ENCODE measurements at places on chromosomes 11 and 22.

GRCh38 chr11:78795621-78796261 is 221.1 kb upstream of the NARS2 start:
- DNase-seq, result no peak

- peak; percentile 92 for DNase-seq
These were observed 40.6 kb downstream of the WEE1 start for GRCh38 chr11:9613830-9614762.

GRCh38 chr22:32175683-32176644 is 16.9 kb upstream of the C22orf42 start:
- no peak for DNase-seq

GRCh38 chr11:87493516-87493915 is 455.8 kb downstream of the TMEM135 start:
- DNase-seq, result no peak

DNA sequence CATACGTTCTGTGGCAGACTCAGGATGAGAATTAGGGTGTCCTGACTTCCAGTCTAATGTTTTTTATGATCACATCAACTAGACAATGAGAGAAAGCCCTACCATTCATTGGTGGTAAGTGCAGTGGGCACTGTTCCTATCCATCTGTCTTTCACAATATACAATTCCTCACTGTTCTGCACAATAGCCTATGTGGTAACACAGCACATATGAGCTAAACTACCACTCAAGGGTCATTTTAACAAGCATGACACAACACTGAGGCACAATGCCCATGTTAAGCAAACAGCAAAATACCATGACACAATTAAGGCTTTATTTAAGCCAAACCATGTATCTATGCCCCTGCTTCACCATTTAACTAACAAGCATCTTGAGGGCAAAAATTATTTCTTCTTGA is 52.3 kb downstream of the SIK3 start:
- no peak for DNase-seq

DNA sequence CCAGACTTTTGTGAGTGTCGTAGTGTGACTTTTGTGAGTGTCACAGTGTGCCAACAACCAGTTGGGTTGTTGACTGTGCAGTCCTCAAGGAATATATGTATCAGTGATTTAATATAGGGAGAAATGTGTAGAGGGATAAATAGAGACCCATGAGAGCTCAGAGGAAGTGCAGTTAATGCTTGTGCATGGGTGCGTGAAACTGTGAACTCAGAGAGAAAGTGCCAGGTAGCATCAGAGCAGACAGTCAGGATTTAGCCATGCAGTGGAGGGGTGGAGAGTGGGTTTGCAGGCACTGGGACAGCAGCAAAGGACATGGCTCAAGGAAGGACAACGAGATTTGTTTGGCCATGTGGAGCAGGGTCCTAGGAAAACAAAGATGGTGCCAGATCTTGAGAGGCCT is 33.6 kb downstream of the YWHAH start:
- DNase-seq, result no peak

DNA sequence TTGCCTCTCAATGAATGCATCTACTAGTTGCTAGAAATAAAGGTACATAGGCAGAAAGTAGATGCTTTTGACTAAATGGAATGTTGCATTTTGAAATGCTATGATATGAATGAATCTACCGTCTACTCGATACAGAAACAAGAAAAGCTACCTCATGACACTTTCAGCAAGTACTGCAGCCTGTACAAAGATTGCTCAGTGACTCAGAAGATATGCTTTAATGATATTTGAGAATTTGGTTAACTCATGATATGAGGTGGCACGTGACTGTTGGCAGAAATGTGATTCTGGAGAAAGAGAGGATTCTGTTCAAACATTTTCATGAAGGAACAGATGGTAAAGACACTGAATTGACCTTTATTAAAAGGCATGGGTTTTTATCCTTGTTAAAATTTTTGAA is 76.0 kb downstream of the HSD17B12 start:
- peak; percentile 44 for DNase-seq

- DNase-seq, result no peak
These were observed 1630.1 kb upstream of the TENM4 start for GRCh38 chr11:81070948-81071347.

GRCh38 chr11:27459191-27459590 is 13.4 kb downstream of the LGR4 start:
- DNase-seq, result no peak

DNA sequence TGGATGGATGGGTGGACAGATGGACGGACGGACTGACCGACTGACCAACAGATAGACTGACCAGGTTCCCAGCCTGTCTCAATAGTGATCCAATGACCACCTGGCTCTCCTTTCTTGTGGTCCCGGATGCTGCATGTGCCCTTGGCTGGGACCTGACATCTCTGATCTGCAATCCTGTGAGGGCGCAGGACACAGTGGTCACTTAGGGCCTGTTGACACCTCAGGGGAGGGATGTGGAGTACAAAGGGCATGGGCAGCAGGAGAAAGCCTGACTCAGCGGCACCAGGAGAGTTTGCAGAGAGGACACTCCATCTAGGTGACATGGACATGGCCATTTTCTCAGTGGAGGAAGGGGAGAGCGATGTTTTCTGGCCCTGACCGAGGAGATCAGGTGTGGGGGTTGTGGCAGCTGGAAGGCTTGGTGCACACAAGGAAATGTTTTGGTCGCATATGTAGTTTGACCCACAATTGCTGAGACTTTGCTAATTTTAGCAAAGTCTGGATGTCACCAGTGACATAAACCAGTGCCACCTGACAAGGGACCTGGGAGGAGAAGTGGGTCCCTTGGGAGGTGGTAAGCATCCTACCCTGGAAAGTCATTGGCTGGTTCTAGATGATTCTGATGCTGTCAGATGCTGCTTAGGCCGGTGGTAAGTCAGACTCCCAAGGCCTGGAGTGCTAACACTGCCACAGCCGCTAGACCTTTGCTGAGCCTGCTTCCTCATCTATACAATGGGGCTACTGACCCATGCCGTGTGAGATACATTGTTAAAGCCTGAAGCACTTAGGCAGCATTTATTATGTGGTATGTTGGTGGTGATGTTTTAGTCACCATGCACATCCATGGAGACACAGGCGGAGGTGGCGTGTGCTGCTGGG is 50.7 kb downstream of the CD82 start:
- no peak for DNase-seq

DNA sequence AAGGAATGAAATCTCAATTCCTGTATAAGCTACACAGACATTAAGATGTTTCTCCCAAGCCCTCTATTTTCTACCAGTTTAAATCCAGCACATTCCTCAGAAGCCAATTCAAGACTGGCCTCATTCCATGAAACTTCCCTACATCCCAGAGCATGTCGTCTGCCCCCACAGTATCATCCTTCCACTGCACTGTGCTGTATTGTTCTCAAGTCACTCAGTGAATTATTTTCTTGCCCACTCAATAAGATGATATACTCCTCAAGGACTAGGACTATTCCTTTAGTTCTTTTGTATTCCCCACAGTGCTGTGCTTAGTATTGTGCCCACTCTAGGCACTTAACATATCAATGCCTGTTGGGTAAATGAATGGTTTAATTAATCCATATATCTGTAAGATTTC is 203.1 kb upstream of the BLID start:
- DNase-seq, result no peak

GRCh38 chr22:29328055-29328454 is 12.6 kb upstream of the RASL10A start:
- DNase-seq, result no peak

- DNase-seq, result no peak
These were observed 723 bp upstream of the SCUBE1 start for GRCh38 chr22:43343670-43344519.

- DNase-seq, result no peak
These were observed 26.6 kb downstream of the MAFF start for GRCh38 chr22:38228326-38228872.

DNA sequence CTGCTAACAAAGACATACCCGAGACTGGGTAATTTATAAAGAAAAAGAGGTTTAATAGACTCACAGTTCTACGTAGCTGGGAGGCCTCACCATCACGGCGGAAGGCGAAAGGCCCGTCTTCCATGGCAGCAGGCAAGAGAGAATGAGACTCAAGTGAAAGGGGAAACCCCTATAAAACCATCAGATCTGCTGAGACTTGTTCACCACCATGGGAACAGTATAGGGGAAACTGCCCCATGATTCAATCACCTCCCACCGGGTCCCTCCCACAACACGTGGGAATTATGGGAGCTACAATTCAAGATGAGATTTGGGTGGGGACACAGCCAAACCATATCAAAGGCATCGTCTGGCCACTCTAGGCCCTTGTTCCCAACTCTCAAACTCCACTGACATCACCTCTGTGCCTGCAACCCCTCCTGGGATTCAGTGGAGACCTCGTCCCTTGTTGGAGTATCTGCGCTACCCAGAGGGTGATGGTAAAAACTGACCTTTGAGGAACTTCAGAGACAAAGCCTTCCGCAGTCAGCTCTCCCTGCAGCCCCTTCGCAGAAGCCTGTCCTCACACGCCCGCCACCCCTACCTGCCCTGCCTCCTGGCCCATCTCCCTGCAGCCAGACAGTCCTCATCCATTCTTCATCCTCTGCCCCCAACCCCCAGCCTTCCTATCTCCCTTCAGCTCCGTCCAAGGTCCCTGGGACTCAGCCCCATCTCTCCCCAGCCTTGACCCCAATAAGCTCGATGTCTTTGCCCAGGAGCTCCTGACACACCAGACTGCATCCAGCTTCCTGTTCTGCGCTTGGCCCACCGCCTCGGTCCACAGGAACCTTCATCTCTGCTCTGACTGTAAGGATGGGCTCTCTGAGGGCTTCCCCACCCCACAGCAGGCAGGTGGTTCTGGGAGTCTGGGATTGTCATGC is 15.8 kb downstream of the CCND1 start:
- DNase-seq, result no peak

- DNase-seq, result no peak
These were observed 92.9 kb downstream of the SLC17A6 start for GRCh38 chr11:22431106-22431505.

Measured in T-helper 2 cell (primary cell).